ENCODE measurements at places on chromosomes 2 and 18. TPM values are rescaled to one million over a fixed set of nuclear protein-coding genes. Genes with fewer than 3 reads are reported as not detected.

The PSD4 gene
- total RNA-seq, result 1.0 TPM

The RESP18 gene
- not detected for total RNA-seq

DNA sequence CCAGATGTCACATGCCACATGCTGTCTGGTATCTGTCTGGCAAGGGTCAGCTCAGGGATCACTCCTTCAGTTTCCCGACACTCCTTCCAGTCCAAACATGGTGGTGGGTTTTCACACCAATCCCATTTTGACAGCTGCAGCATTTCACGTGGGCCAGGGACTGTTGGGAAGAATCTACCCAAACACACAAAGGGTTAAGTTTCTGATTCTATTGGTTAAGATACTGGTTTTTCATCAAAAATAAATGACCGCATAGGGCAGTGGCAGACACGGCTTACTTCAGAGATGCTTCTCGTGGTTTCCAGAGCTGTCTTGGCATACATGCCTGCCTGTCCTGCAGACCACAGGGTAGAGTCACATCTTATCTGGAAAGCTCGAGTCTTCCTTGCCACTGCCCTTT, 79.7 kb downstream of the PSMG2 start:
- peak; percentile 7 for DNase-seq

The SLC38A11 gene
- not detected for total RNA-seq

GRCh38 chr18:48942554-48943261, 8.1 kb downstream of the SMAD7 start:
- peak; percentile 97 for DNase-seq

GRCh38 chr2:166468124-166469024, 25.7 kb downstream of the SCN7A start:
- DNase-seq, result peak; percentile 5

DNA sequence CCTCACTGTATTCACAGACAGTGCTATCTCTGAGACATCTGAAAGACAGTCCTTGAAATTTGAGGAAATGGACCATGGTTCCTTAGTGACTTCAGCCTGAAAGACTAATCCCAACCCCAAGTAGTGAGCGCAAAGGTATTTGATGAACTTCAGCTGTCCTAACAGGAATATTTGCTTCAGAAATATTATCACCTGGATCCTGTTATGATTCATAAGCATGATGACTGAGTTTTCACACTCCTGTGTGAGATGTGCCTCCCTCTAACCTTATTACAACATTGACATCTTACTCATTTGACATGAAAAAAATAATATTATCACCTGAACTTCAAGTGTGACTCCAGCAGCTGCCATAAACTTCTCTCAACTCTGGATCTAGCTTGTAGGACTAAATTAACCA, 11.6 kb upstream of the MRPL19 start:
- no peak for DNase-seq

The COL6A3 gene
- 9.2 TPM for total RNA-seq

DNA sequence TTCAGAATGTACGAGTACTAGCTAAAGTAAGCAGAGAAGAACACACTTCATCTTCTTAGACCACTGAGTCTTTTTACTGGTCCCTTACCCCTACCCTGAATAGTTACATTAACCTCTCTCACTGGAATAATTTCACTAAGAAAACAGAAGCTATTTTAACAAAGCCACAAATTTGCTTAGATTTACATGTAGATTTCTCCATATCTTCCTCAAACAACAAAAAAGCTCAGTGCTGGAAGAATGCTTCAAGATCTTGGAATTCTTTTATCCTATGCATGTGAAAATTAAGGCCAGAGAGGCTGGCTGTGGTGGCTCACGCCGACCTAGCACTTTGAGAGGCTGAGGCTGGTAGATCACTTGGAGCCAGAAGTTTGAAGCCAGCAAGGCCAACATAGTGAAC, 35.2 kb downstream of the MOGAT1 start:
- no peak for DNase-seq

DNA sequence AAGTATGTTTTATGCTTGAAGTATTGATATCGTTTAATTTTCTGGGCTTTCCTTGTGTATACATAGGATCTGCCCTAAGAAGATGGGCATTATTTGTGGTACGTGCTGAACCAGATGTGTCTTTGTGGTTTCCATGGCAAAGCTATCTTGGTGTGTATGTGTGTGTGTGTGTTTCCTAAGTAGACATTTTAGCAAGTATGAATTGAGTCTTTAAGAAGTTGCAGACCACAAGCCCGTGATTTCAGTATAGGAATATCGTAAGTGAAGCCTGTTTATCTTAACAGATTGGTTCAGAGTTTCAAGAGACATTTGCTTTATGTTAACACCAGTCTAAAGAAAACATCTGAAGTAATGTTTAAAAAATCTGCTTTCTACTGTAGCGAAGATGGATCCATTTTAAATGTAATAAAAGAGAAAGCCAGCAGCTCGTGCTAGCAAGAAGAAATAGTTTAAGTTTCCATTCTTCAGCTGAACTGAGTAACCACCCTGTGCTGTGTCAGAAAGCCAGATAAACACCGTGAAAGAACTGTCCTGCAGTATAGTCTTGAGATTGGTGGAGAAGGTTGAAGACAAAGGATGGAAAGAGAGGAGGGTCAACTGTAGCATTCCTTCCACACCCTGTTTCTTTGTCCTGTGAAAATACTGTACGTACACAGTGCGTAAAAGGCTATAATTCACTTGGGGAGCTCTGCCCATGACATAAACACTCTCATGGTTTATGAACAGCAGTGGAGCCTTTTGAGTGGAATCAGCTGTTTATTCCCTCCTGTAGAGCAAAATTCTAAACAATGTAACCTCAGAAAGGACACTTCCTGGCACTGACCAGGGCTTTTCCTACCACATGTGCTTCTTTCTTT, 91.9 kb upstream of the FOSL2 start:
- DNase-seq, result no peak

The OBSL1 gene
- 62.1 TPM for total RNA-seq

DNA sequence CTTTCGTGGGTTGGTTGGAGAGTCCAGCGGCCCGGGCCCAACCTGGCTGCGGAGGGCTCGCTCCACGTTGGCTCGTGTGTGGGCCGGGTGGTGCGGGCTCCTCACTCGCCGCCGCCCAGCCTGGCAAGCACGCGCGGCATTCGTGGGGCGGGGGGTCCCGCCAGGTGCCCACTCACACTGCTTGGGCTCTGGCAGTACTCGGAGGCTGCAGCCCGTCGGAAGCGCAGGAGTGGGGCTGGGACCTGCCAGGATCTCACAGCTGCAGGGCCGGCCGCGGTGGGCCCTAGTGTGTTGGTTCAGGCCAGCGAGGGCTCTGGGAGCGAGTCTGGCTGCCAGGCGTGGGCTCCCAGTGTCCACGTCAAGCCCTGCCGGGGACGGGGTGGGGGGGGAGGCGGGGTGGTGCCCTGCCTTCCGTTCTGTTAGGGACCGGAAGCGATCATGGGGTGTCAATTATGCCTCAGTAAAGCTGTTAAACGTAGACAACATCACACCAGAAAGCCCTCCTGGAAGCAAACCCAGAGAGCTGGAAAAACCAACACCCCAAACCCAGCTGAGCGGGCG, 1.0 kb upstream of the HS6ST1 start:
- DNase-seq, result no peak

Measured in LHCN-M2 (cell line).